Stimulated activated CD8-positive, alpha-beta memory T cell treated with anti-CD3 and anti-CD28 coated beads, Interleukin-15, amount 100 ng/mL, for 24 hours (primary cell): ENCODE measurements at places on chromosomes 4 and X.

- DNase-seq = no peak
These were observed 6.3 kb downstream of the GPAT3 start for GRCh38 chr4:83542225-83542624.

DNA sequence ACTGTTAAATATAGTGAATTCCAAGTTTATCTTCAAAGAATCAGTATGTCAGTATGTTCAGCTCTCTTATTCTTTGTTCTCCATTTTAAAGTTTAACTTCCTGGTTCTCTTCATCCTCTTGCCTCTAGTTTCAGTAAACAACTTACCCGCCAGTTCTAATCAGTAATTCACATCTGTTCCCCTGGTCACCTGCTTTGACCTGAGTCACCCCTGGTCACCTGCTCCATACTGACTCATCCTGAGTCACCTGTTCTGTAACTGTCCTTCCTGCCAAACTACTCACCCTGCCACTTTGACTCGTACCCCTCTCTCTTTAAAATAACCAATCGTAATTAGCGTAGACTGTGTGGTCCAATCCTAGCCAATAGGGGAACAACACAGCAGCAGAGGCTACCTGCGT, 992.7 kb upstream of the HS3ST1 start:
- no peak for DNase-seq

GRCh38 chr4:28557755-28558154, 1697.1 kb downstream of the STIM2 start:
- DNase-seq = no peak

GRCh38 chrX:146754268-146754667, 55.3 kb upstream of the CXorf51B start:
- DNase-seq = no peak

DNA sequence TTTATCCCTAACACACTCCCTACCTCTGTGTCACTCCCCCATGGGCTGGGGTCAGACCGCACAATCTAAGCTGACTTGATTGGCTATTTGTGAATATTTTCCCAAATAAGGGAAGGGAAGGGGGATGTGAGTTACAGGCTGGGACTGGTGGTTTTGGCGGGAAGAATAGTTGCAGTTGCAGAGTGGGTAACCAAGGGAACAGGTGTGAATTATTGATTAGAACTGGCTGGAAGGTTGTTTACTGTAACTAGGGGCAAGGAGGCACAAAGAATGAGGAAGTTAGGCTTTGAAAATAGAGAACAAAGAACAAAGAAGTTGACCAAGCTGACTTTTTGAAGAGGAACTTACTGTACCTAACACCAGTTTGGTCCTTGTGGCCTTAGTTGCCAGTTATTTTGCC, 88.0 kb upstream of the XAGE2 start:
- no peak for DNase-seq

DNA sequence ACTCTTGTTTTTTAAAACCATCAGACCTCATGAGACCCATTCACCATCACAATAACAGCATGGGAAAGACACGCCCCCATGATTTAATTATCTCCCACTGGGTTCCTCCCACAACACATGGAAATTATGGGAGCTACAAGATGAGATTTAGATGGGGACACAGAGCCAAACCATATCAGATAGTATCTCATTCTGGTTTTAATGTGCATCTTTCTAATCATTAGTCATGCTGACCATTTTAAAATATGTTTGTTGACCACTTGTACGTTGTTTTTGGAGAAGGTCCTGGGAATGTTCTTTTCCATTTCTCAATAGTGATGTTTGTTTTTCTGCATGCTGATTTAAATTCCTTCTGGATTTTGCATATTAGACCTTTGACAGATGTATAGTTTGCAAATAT, 119.0 kb downstream of the RTL3 start:
- no peak for DNase-seq
